ENCODE measurements at places on chromosomes 2 and 18. TPM values are rescaled to one million over a fixed set of nuclear protein-coding genes. Genes with fewer than 3 reads are reported as not detected.

- H3K27ac ChIP-seq: no peak overlapping the region
- H3K4me3 ChIP-seq: no peak overlapping the region
- DNase-seq: no peak
- H3K36me3 ChIP-seq: no peaks in the 10 kb centered on the region
Observed at GRCh38 chr2:181955010-181955409, 30.6 kb upstream of the PPP1R1C start.

- no peaks in the 10 kb centered on the region for H3K4me1 ChIP-seq
- H3K36me3 ChIP-seq: no peaks in the 10 kb centered on the region
- no peak overlapping the region for H3K27ac ChIP-seq
- H3K27me3 ChIP-seq: peaks cover 8% of the 10 kb centered on the region
- no peak for DNase-seq
Observed at GRCh38 chr2:112137516-112138158, 548 bp upstream of the FBLN7 start.

DNA sequence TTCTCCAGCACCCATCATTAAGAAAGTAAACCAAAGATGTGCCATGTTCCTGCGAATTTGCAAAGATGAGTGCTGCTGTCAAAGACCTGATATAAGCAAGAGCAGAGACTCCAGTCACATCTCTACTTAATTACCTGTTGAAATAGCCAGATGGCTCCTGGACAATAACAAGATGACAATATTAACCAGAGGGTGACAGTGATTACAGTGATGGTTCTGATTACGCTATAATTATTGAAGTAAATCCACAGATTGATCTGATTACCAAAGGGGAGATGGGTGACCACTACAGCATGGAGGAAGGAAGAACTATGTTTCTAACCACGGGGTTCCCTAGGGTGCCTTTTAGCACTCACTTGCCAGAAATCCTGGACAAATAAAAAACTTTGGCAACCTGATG is 36.5 kb upstream of the AFF3 start:
- H3K4me3 ChIP-seq: no peak overlapping the region
- peaks cover 2% of the 10 kb centered on the region for H3K4me1 ChIP-seq
- no peaks in the 10 kb centered on the region for H3K27me3 ChIP-seq
- DNase-seq: no peak
- no peaks in the 10 kb centered on the region for H3K36me3 ChIP-seq

GRCh38 chr2:29463181-29463900 is 348.1 kb downstream of the CLIP4 start:
- DNase-seq: no peak
- H3K4me1 ChIP-seq: peaks cover 7% of the 10 kb centered on the region
- no peak overlapping the region for H3K27ac ChIP-seq
- no peaks in the 10 kb centered on the region for H3K36me3 ChIP-seq
- H3K4me3 ChIP-seq: no peak overlapping the region

DNA sequence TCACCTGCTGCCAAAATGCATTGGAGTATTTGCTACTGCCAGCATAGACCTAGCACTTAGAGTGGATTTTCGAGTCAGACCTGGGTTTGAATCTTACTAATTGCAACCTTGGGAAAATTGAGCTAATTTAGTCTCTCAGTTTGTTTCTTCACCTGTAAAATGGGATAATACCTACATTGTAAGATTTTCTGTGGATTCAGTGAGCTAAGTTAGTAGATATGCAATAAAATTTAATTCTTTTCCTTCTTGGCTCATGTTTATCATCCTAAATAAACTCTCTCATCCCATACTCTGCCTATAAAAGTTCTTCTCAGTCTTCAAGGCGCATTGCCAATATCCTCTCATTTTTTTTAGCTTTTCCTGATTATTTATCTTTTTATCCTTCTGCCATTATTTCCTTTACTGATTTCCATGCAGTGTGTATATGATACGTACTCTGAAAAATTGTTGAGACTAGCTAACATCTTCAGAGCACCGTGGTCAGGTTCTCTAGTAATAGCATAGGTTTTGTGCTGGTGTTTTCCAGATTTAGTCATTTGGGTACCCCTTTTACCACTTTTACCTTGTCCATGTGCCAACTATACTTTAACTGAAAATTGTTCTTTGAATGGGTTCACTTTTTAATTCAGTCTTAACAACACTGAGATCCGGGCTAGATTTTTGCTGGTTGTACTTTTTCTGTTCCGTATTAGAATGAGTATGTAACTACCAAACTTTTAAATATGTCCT is 7.3 kb downstream of the CEP192 start:
- DNase-seq: no peak
- H3K27me3 ChIP-seq: no peaks in the 10 kb centered on the region
- H3K4me3 ChIP-seq: no peak overlapping the region

DNA sequence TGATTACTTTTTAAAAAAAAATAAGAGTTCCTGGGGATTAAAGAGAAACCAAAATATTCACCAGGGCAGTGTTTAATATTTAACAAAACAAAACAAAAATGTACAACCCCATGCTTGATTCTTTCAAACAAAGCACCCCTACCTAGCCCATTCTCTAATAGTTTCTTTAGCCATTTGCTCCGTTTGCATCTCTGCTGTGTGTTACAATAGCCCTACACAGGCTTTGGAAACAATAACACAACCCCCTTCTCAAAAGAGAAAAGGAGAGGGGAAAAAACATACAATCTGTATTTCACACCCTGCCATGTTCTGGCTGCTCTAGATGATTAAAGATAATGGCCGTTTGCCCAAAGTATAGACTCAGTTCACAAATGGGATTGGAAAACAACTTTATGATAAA is 302.9 kb downstream of the CPS1 start:
- no peaks in the 10 kb centered on the region for H3K36me3 ChIP-seq
- H3K4me1 ChIP-seq: no peaks in the 10 kb centered on the region
- DNase-seq: no peak
- H3K4me3 ChIP-seq: no peak overlapping the region
- no peaks in the 10 kb centered on the region for H3K27me3 ChIP-seq
- H3K27ac ChIP-seq: no peak overlapping the region

DNA sequence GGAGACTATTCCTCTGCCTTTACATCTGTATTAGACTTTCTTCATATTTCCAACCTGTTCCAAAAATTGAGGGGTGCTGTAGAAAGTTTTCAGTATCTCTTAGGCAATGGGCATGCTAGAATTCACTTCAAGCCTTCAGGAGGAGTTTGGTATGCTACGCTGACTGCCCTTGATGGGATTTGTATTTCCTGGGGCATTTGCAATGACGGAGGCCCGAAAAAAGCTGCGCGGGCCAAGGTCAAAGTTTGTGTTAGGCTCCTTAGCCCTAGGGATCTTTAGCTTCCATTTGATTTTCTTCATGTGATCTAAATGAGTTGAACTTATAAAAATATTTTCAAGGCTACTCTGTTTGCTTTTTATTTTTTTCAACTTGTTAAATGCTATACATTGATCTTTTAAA is 5.1 kb downstream of the CPS1 start:
- H3K36me3 ChIP-seq: no peaks in the 10 kb centered on the region
- no peak for DNase-seq
- H3K27me3 ChIP-seq: no peaks in the 10 kb centered on the region
- no peak overlapping the region for H3K4me3 ChIP-seq
- H3K27ac ChIP-seq: no peak overlapping the region
- H3K4me1 ChIP-seq: no peaks in the 10 kb centered on the region

GRCh38 chr2:122193622-122194021 is 438.2 kb downstream of the TSN start:
- no peak overlapping the region for H3K27ac ChIP-seq
- H3K4me3 ChIP-seq: no peak overlapping the region
- H3K27me3 ChIP-seq: no peaks in the 10 kb centered on the region
- no peaks in the 10 kb centered on the region for H3K36me3 ChIP-seq

DNA sequence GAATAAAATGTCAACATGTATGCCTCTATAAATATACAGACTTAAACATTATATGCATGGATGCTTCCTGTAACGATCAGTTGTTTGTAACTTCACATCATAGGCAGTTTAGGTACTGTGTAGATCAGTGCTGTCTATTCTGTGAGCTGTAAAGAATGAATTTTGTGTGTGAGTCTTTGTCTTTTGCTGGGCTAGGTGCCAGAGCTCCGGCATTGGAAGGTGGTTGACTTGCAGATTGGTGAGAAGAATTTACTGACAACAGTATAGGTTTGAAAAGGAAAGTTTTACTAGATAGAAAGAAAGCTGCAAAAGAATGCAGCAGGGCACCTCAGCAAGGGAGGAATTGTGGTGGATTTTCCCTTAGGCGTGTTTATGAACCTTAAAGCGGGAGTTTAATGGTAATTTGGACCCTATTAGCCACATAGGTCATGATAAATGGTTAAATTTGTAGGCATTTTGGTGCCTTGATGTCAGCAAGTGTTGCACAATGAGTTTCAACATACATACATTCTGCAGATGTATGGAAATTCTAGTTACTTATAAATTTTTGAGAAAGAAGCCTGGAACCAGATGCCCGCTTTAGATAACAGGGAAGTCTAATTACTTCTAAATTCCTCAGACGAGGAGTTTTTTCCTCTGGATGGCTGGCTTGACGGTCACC is 6.7 kb upstream of the QPCT start:
- no peaks in the 10 kb centered on the region for H3K27me3 ChIP-seq
- no peak overlapping the region for H3K27ac ChIP-seq
- no peak for DNase-seq

DNA sequence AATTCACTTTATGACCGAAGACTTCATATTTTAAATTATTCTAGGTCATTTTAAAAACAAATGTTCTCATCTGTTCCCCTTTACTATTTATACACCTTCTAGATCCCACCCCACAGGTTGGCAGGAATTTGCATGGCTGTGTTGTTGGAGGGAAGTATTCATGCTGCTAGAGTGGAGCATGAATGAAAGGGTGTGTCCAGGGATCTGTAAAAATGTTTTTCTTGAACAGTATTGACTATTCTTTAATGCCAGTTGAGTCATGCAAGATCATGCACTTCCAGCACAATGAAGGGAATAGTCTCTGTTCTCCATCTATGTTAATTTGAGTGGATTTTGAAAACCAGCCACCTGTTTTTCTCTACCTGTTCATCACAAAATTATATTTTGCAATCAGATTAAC is 52.0 kb upstream of the COL3A1 start:
- no peaks in the 10 kb centered on the region for H3K27me3 ChIP-seq
- H3K4me3 ChIP-seq: no peak overlapping the region

- no peak overlapping the region for H3K4me3 ChIP-seq
- no peaks in the 10 kb centered on the region for H3K27me3 ChIP-seq
- no peaks in the 10 kb centered on the region for H3K4me1 ChIP-seq
- DNase-seq: no peak
Observed at GRCh38 chr2:157085522-157085921, 172.0 kb upstream of the GALNT5 start.

DNA sequence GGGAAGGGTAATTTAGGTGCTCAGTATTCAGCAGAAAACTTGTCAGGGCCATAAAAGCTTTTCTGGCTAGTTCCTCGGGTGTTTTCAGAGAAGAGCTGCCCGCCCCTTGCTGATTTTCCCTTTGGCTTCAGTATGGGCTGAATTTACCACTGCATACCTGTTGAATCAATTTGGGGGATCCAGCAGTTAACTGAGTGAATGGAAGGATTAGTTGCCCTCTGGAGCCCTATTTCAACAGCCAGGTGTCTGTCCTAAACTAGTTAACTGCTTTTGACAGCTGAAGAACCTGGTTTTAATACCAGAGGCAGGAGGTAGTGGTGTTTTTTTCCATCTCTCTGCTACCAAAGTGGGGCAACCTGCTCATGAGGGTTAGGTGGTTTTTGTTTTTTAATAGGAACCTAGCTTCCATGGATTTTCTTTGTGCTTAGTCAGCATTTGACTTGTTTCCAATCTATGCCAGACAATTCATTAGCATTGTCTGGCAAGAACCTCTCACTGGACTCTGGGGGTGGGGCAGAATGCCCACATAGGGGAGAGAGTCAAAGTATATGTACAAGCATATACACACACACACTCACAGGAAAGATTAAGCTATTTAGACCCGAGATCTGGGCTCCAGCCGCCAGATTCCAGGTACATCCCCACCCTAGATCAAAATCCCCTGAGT is 166.5 kb upstream of the SIX3 start:
- H3K4me1 ChIP-seq: peaks cover 17% of the 10 kb centered on the region
- H3K27me3 ChIP-seq: peaks cover 11% of the 10 kb centered on the region
- H3K4me3 ChIP-seq: no peak overlapping the region
- no peaks in the 10 kb centered on the region for H3K36me3 ChIP-seq

DNA sequence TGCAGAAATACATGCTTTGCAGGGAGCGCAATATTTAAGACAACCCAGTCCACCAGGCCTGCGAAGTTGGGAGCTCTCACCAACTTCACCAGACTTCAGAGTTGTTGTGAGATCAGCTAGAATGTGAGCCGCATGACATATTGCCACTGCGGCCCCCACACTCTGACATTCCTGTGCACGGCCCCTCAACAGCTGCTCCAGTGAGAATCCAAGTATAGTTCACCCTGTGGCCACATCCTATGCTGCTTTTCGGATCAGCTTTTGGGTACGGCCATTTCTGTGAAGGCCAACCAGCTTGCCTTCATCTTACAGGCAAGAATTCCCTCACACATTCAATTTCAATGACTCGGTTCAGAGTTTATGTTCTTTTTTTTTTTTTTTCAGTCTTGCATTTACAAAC is 177.8 kb downstream of the SOX11 start:
- H3K36me3 ChIP-seq: no peaks in the 10 kb centered on the region
- no peak overlapping the region for H3K4me3 ChIP-seq
- H3K4me1 ChIP-seq: no peaks in the 10 kb centered on the region
- DNase-seq: no peak
- no peaks in the 10 kb centered on the region for H3K27me3 ChIP-seq
- no peak overlapping the region for H3K27ac ChIP-seq

DNA sequence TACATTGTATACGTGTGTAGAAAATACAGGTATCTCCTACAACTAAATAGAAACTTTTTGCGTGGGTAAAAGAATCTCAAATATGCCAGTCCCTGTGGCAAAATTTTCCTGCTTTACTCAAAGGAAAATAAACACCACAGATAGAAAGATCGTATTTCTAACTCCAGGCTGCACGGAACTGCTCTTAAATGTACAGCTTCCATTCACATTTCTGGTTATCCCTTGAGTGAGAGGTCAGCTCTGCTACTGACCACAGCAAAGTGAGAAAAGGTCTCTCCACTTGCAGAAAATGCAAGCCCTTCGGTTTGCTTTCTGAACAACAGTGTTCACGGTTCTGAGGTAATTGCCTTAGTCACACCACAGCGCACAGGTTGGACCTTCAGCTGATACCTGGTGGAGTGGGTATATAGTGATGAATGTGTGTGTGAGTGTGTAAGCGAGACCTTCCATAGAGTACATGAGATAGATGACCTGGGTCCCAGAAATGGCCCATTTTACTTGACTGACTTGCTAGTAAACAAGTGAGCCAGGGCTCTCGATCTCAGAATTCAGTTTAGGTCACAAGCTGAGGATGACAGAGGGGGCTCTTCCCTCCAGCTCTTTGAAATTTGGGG is 52.1 kb downstream of the ALPK2 start:
- no peak for DNase-seq
- no peaks in the 10 kb centered on the region for H3K36me3 ChIP-seq
- no peak overlapping the region for H3K4me3 ChIP-seq

- no peak for DNase-seq
- no peak overlapping the region for H3K27ac ChIP-seq
- H3K36me3 ChIP-seq: peaks cover 9% of the 10 kb centered on the region
- H3K4me3 ChIP-seq: no peak overlapping the region
- no peaks in the 10 kb centered on the region for H3K4me1 ChIP-seq
- H3K27me3 ChIP-seq: no peaks in the 10 kb centered on the region
Observed at GRCh38 chr2:96839293-96839874, 4.4 kb downstream of the ANKRD23 start.

Gene CCDC148
- 0.80 TPM for polyA plus RNA-seq

Gene ZAP70
- polyA plus RNA-seq: 8.3 TPM

Gene TTN
- 0.53 TPM for polyA plus RNA-seq

Gene GPR55
- polyA plus RNA-seq: 0.18 TPM

Gene TRPM8
- not detected for polyA plus RNA-seq

Gene DOK6
- 0.61 TPM for polyA plus RNA-seq

All from lung (tissue), 17 donors.